ENCODE measurements at places on chromosomes 7 and 10.

- DNase-seq: no peak
Observed at GRCh38 chr7:70797109-70797514, 334.8 kb upstream of the GALNT17 start.

DNA sequence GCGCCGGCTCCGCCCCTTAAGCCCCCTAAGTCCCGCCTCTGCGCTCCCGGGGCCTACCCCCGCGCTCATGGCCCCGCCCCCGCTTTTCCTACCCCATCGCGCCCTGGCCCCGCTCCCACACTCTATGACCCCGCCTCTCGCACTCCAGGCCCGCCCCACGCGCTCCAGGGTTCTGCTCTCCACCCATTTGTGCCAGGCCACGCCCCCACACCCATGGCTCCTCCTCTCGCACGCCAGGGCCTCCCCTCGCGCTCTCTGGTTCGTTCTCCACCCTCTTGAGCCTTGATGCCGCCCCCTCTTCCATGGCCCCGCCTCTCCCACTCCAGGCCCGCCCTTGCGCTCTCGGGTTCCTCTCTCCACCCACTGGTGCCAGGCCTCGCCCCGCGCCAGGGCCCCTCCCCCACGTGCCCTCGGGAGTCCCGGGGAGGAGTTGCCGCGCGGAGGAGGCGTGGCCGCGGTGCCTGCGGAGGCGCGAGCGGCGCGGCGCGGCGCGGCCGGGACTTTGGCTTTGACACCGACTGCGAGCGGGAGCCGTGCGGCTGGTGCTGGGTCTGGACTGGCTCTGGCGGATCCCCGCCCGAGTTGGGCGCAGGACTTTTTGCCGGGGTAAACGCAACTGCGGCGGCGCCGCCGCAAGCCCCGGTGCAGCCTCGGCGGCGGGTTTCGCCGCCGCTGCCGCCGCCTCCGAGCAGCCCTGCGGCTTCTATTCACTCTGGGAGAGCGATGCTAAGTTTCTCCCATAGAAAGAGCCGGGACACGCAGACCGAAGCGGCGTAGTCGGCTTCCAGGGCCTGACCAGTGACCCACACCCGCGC is at the start of gene EEPD1:
EEPD1 (plus strand) TSS at position 499 of the 815 bp plus-strand sequence. CDS start 1,071 bp downstream, outside the sequence.
- peak; percentile 97 for DNase-seq

GRCh38 chr10:54710918-54711317 is 90.1 kb downstream of the PCDH15 start:
- no peak for DNase-seq

- DNase-seq: no peak
Observed at GRCh38 chr7:34655384-34655783, 2.6 kb upstream of the NPSR1 start.

GRCh38 chr7:100167912-100168323 is 499 bp downstream of the GAL3ST4 start:
- no peak for DNase-seq

DNA sequence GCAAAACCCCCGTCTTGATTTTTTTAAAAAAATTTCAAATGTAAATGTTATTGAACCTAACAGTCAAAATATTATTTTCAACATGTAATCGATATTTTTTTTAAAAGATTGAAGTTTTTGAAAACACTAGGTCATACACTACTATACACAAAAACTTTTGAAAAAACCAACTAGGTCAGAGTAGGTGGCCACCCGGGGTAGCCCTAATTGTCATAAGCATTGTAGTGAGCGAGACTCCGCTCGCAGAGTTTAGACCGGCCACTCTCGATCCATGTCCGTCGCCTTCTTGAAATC is 417 bp downstream of the RFC2 start:
- no peak for DNase-seq

GRCh38 chr10:95604630-95605029 is 43.5 kb upstream of the SORBS1 start:
- no peak for DNase-seq

GRCh38 chr7:147413557-147413870 is 1177.1 kb upstream of the C7orf33 start:
- no peak for DNase-seq

GRCh38 chr7:47376991-47377616 is 204.8 kb downstream of the TNS3 start:
- no peak for DNase-seq

DNA sequence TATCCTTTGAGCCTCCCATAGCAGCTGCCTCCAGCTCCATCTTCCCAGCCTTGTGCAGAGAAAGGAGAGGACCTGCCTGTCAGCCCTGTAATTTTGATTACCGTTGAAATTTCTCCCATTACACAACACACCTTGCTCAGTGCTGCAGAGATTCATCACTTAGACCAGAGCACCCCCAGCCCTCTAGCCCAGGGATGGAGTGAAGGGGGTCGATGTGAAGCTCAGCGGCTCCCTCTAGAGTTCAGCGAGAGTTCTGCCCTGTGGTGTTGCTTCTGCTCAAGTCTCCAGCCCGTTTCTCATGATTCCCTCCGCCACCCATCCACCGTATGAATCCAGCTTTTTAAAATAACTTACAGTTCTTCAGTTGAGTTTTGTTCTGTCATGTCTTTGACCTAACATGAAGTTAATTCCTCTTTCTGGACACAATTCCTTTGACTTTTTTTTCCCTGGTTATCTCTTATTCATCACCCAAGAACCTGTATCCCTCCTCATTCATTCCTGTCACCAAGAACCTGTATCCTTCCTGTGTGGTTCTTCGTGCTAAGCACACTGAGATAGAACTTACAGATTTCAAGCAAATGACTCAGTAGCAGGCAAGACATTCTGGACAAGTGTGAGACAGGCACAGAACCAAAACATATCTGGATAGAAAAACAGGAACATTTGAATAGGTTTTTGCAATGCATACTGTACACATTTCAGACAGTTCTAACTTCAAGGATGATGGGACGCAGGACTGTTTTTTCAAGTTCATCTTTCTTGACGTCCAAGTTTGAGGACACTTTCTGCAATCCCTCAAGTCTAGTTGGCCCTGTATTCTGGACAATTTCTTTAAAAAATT is 35.0 kb upstream of the ZNF32 start:
- DNase-seq: no peak

DNA sequence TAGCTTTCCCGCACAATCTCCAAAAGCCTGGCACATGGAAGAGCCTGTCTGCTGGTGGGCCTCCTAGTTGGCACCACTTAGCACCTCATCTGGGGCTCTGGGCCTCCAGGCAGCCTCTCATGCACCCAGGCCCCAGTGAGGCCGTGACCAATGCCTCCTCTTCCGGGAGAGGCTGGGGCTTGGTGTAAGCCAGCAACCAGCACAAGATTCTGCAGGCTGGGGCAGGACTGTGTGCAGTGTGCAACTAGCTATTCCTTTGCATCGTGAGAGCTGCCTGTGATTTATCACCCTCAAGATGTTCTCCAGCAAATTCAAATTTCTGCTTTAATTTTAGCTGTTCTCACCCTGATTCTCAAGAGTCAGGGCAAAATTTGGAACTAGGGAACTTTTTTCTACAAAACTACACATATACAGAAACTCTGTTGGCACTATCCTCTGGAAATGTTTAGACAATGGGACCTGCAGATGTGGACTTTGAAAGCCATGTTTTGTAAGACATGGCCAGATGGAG is 603.7 kb upstream of the MKI67 start:
- DNase-seq: no peak

GRCh38 chr10:7288060-7288690 is 122.7 kb downstream of the SFMBT2 start:
- DNase-seq: no peak

DNA sequence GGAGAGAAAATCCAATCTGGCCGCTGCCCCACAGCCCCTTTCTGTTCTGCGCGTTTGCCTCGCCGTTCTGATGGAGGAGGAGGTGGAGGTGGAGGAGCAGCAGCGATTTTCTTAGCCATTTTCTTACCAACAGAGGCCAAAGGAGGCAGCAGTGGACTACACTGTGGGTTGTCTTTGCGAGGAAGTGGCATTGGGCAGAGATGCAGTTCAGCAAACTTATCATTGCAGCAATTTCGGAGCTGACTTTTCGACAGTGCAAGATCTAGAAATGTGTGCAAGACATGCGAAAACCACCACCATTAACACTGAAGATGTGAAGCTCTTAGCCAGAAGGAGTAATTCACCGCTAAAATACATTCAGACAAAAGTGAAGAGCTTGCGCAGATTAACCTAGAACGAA is 1.9 kb upstream of the ARL4A start:
- no peak for DNase-seq

- DNase-seq: no peak
Observed at GRCh38 chr7:116024826-116025809, 5.4 kb downstream of the TFEC start.

GRCh38 chr7:136956232-136956631 is 87.8 kb downstream of the CHRM2 start:
- no peak for DNase-seq

DNA sequence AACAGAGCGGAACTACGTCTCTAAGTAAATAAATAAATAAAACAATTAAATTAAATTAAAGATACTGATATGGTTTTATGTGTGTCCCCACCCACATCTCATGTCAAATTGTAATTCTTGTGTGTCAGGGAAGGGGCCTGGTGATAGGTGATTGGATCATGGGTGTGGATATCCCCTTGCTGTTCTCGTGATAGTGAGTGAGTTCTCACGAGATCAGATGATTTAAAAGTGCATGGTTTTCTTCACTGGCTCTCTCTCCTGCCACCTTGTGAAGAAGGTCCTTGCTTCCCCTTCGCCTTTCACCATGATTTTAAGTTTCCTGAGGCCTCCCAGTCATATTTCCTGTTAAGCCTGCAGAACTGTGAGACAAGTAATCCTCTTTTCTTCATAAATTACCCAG is 29.0 kb upstream of the OGDHL start:
- DNase-seq: no peak

GRCh38 chr10:27912231-27912630 is 86.6 kb downstream of the ODAD2 start:
- DNase-seq: no peak

- no peak for DNase-seq
Observed at GRCh38 chr10:122285506-122286444, 14.7 kb downstream of the BTBD16 start.

- DNase-seq: no peak
Observed at GRCh38 chr10:125232841-125233240, 72.5 kb upstream of the CTBP2 start.

DNA sequence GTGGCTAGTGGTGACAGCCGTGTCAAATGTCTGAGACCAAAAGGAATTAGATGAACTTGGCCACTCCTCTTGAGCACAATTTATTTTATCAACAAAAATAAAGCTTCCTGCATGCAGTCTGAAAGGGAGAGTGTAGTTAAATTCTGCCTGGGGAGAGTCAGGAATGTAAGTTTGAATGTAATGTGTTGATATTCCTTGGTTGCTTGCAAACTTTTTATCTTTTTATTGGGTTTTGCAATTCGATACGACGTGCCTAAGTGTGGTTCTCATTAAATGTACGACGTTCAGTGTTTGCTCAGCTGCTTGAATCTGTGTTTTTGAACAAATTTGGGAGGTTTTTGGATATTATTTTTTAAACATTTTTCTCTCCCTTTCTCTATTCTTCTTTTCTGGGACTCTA is 839.9 kb downstream of the CCSER2 start:
- no peak for DNase-seq

DNA sequence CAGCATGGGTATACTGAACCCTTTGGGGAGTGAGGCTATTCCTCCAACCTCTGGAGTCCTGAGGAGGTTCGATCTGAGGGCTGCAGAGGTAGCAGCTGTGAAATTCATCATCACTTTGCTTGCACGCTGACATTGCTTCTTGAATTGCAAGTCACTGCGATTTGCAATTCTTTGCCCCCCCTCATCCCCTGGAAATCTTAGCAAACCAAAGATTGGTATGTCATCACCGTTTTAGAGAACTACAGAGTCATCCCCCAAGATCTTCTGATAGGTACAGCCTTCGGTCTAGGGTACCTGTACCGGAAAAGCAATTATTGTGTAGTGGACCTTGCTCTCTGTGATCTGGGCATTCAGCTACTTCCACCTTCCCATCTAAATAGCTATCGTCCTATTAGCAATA is 192.6 kb downstream of the KLF6 start:
- DNase-seq: no peak

DNA sequence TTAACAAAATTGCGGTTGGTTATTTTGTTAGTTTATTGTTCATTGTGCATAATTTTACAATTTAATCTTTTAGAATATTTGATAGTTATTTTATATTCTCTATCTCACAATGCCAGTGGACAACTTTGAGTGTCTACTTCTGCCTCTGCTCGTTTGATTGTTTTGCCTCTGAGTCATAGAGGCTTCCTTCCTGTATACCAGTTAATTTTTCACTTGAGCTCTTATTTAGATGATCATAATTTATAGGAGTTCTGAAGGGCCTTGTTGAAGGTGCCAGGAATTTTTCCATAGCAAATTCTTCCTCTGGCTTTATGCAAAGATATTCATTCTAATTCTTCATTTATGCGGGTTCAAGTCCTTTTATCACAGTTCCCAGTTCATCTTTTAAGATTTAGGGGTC is 5.2 kb upstream of the MALRD1 start:
- no peak for DNase-seq

GRCh38 chr7:102935450-102936115 is 22.8 kb downstream of the LRRC17 start:
- no peak for DNase-seq

- DNase-seq: no peak
Observed at GRCh38 chr7:20447021-20447650, 116.4 kb downstream of the ITGB8 start.

GRCh38 chr10:43775384-43775783 is 126.7 kb upstream of the ZNF32 start:
- DNase-seq: no peak

DNA sequence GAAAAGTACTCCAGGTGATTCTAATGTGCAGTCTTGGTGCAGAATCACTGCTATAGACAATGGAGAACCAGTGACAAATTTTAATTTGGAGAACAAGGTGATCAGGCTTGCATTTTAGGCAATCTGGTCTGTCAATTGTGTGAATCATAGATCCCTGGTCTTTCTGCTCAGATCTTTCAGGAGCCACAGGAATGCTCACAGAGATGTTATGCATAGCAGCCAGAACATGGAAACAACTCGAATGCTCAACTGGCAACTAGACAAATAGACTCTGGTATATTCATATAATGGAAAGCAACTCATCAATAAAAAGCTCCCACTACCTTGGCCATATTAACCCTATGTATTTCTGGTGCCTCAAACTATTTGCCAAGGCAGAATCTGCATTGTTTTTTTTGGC is 209.1 kb downstream of the PHF14 start:
- DNase-seq: peak; percentile 28

GRCh38 chr10:13003004-13003403 is 1.5 kb upstream of the CCDC3 start:
- DNase-seq: peak; percentile 12

Measured in astrocyte of the cerebellum (primary cell).